ENCODE measurements at places on chromosomes 6 and 20.

GRCh38 chr6:15500078-15500740 is 162.6 kb downstream of the DTNBP1 start:
- no peak for DNase-seq

DNA sequence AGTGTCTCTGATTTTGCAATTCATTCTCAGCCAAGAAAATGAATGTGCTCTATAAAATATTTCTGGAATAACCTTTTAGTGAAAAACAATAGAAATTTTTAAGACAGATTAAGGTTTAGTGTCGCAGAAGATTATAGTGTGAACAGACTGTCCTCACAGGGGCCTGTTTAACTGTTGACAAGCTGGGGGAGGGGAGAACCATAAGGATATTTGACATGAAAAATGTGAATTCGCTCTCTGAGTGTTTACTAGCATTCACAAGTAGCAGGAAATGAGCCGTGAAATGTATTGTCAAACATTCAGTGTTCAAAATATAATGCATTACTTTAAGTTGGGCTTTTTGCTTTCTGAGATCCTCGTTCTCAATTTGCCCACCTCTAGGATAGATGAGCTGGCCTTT is 134.8 kb upstream of the TSHZ2 start:
- no peak for DNase-seq

GRCh38 chr6:53868626-53869025 is 73.8 kb downstream of the LRRC1 start:
- DNase-seq = no peak

DNA sequence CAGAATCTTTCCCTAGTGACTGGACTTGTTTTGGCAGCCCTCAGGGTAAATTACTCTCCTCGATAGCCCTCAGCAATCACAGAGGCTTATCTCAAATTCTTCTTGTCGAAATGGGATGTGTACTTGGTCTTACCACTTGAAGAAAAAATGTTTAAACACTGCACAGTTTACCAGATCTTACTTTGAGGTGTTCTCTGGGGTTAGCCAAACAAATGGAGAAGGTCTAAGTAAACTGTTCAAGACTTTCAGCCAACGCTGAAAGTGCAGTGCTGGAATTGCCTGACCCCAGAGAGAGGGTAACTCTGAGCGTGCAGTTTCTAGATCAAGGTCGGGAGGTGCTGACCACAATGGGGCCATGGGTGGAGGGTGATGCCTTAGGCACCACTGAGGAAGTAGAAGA is 39.2 kb downstream of the MYLIP start:
- DNase-seq = no peak

DNA sequence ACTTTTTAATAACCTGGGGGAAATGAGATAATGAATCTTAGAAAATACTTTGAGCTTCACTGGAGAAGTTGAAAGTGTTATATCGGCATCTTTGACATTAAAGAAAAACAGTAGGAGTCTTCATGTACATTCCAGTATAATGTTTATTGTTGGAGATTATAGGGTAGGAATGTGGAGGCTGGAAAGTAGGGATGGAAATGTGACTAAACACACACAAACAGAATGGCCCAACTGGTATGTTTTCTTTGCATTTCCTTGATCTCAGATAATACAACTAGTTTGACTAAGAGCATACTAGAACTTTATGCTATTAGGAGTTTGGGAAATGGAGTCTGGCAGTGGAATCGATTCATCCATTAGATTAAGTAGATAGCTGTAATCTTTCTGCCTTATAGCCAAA is 10.1 kb upstream of the BAG2 start:
- DNase-seq = no peak

- peak; percentile 38 for DNase-seq
These were observed 11.2 kb downstream of the GNAS-AS1 start for GRCh38 chr20:58839474-58839874.

GRCh38 chr6:33746651-33747100 is at the start of gene IP6K3:
Gene IP6K3, minus strand, starts transcription at chr6:33746905. Its CDS starts 11,429 bp downstream, at chr6:33735476.
- DNase-seq = no peak

DNA sequence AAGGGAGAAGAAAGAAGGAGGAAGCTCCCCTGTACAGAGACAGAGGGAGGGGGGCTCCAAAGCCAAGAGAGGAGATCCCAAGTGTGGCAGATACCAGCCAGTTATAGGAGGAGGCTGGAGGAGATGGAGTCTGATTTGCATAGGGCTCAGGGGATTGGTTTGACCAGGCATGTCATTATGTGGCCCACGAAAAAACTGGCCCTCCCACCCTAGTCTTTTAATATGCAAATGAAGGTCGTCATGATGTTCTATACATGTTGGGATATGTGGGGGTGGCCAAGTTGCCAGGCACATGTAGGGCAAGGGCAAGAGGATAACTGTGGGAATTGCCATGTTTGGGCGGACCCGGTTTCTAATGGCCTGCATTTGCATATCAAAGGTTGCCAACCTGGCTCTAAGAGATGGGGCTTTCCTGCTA is 17.6 kb upstream of the ZFP64 start:
- DNase-seq = no peak

DNA sequence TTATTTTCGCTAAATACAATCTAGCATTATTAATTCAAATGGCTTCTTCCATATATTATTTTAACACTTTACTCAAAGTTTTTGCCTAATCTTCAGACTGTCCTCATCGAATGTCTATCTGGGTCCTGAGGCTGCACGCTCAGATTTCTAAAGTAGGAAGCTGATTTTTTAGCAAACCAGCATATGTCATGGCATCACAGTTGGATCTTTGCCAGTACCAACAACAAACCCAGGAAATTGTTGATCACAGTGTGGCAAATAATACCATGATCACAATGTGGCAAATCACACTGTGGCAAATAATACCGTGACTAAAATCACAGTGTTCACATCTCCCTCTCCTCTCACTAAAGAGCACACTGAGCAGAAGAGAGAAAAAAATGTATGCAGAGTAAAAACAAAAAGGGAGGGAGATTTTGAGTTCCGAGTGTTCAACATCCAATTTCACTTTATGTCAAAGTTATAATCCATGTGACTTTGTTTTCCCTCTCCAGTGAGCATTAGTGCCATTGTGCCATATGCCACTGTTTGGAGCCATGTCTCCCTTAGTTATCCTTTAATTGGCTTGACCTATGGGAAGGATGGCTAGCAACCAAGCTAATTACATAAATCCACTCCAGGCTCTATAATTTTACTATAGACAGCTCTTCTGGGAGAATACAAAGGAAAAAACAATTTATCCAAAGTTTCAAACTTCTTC is 1059.6 kb downstream of the HACE1 start:
- DNase-seq = no peak

GRCh38 chr6:167731216-167731615 is 95.5 kb upstream of the AFDN start:
- no peak for DNase-seq
